ENCODE measurements at places on chromosomes 6 and 20.

DNA sequence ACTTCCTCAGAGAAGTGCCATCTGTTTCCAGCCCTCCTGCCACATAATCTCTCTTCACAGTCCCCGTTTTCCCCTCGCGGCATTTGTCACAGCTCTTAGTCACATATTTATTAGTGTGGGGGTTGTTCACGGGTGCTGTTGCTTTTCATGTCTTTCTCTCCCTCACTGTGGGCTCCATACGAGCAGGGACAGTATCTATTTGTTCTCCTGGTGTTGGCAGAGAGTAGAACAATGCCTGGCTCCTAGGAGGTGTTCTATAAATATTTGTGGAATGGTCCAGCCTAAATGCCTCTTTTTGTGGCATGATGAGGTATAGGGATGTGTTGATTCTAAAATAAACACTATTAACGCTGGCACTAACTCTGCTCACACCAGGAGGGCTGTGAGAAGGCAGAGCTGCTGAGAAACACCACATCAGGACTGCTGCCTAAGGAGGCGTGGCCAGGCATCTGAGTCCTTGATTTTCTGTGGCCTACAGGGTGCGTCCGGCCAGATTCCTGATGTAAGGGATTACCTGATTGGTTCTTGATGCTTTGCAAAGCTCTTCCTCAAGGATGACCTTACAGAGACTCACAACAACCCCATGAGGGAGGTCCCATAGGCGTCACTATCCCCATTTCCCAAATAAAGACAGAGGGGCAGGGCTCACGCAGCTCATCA is 219.8 kb upstream of the ARID1B start:
- H3K4me1 ChIP-seq, result peaks cover 5% of the 10 kb centered on the region
- no peaks in the 10 kb centered on the region for H3K27me3 ChIP-seq

DNA sequence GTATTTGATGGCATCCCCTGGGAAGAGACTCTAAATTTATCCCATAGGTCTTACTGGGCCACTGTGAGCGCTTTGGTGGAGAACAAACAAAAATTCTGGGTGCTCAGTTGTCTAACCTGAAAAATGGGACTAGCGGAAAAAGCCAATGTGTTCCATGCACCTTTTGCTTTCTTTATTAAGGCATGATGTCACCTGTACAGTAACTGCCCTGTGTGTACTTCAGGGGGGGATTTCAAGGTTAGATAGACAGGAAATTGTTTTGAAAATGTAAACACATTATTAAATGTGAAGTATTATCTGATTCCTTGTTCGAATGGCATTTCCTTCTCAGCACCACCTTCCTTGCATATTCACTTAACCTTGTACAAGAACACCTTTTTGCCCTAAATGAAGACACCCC is 1.2 kb upstream of the EDN1 start:
- peaks cover 32% of the 10 kb centered on the region for H3K27me3 ChIP-seq
- H3K27ac ChIP-seq, result no peak overlapping the region
- H3K36me3 ChIP-seq, result no peaks in the 10 kb centered on the region
- no peak for DNase-seq
- H3K4me1 ChIP-seq, result peaks cover 22% of the 10 kb centered on the region

DNA sequence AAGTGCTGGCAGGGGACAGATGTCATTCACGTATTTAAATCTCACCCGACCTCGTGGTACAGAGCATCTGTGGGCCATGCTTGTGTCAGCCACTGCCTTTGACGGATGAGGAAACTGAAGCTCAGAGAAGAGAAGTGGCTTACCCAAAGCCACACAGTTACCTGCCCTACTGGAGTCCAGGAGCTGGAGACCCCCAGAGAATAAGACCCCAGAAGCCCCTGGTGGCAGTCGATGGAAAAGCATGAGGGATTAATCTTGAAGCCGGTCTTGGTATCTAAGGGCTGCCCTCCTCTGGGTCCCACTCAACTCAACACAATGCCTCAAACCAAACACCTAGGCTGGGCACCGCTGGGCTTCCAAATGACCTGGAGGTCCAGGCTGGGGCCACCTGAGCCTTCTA is 83.1 kb downstream of the GRM4 start:
- no peak overlapping the region for H3K4me3 ChIP-seq
- H3K27me3 ChIP-seq, result peaks cover 3% of the 10 kb centered on the region
- no peak for DNase-seq
- H3K27ac ChIP-seq, result no peak overlapping the region

DNA sequence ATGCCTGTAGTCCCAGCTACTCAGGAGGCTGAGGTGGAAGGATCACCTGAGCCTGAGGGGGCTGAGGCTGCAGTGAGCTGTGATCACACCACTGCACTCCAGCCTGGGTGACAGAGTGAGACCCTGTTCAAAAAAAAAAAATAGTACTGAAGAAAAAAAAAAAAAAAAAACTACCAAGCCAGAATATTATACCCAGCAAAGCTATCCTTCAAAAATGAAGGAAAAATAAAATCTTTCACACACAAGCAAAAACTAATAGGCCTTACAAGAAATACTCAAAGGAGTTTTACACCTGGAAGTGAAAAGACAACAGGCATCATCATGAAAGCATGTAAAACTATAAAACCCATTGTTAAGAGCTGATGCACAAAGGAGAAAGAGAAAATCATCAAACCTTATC is 37.5 kb upstream of the SRSF6 start:
- H3K36me3 ChIP-seq, result no peaks in the 10 kb centered on the region
- H3K4me1 ChIP-seq, result no peaks in the 10 kb centered on the region
- no peak overlapping the region for H3K27ac ChIP-seq
- H3K27me3 ChIP-seq, result no peaks in the 10 kb centered on the region

GRCh38 chr6:27861276-27861840 is 50.8 kb downstream of the OR2B2 start:
- no peaks in the 10 kb centered on the region for H3K27me3 ChIP-seq

GRCh38 chr20:53224851-53225250 is 252.7 kb downstream of the TSHZ2 start:
- no peaks in the 10 kb centered on the region for H3K4me1 ChIP-seq
- no peak overlapping the region for H3K27ac ChIP-seq
- no peaks in the 10 kb centered on the region for H3K36me3 ChIP-seq
- no peak overlapping the region for H3K4me3 ChIP-seq
- H3K27me3 ChIP-seq, result no peaks in the 10 kb centered on the region
- no peak for DNase-seq

DNA sequence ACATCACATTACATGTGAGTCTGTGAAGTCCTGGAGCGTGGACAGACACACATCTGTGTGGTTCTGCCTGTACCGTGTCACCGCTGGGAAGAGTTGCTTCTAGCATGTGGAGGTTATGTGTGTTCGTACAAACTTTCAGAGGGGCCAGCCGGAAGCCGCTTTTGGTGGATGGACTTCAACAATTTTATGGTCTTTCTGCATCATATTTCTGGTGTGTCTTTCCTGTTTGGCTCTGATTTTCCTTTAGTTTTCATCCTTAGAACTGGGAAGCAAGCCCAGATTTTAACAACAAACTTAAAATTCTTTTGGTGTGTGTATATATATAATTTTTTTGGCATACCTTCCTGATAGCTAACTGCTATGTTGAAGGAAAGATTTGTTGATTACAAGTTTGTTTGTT is 71.2 kb downstream of the TIAM2 start:
- no peak for DNase-seq
- H3K4me1 ChIP-seq, result peaks cover 10% of the 10 kb centered on the region
- no peaks in the 10 kb centered on the region for H3K36me3 ChIP-seq
- H3K27ac ChIP-seq, result no peak overlapping the region
- no peak overlapping the region for H3K4me3 ChIP-seq
- H3K27me3 ChIP-seq, result no peaks in the 10 kb centered on the region

DNA sequence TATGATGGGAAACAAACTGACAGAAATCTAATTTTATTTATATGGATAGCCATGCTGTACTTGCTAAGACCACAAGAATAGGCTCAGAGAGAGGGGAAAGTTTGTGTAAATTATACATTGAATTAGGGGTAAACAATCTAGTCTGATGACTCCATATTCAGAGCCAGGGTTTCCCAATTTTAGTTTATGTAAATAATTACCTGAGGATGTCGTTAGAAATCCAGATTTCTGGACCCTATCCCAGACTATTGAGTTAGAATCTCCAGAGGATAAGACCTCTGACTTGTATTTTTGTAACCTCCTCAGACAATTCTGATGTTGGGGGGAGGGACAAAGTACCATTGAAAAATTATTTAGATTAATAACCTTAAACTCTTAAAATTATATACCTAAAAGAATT is 18.3 kb downstream of the ACSS2 start:
- no peaks in the 10 kb centered on the region for H3K36me3 ChIP-seq
- no peaks in the 10 kb centered on the region for H3K27me3 ChIP-seq
- H3K4me3 ChIP-seq, result no peak overlapping the region
- DNase-seq, result no peak
- no peaks in the 10 kb centered on the region for H3K4me1 ChIP-seq
- H3K27ac ChIP-seq, result no peak overlapping the region

DNA sequence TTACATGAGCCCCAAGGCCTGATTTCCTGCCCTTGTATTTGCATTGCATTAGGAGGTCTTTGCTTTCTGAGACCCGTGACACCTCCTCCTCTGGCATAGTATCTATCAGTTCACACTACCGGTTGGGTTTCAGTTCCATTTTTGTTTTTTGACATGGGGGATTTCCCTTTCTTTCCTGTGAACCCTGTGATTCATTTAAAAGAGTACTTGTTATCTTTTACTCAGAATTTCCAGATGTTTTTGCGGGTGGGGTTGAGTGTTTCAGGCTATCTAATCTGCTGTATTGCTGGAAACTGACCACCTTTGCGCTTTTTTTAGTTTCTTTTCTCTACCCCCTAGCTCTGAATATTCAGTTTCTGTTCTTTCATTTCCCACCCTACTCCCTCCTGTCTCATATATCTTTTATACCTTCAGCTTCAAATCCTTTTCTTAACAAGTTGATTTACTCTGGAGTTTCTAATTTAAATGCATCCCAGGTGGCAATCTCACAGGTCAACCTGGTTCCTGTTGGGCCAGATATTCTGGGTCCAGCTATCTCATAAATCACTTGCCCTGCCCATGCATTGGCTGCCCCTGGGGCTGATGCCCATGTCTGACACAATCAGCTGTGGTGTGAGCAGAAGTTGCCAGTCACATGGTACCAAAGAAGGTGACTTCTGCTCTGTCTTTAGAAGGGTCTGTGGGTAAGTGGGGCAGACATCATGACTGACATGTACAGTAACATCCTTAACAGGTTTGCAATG is 14.3 kb upstream of the NCOA3 start:
- no peak overlapping the region for H3K4me3 ChIP-seq
- no peak for DNase-seq
- no peaks in the 10 kb centered on the region for H3K4me1 ChIP-seq
- no peaks in the 10 kb centered on the region for H3K36me3 ChIP-seq

GRCh38 chr20:38590676-38591473 is 9.9 kb downstream of the ADIG start:
- H3K4me1 ChIP-seq, result peaks cover 6% of the 10 kb centered on the region
- peak; percentile 33 for DNase-seq
- no peaks in the 10 kb centered on the region for H3K36me3 ChIP-seq
- H3K27ac ChIP-seq, result no peak overlapping the region
- no peak overlapping the region for H3K4me3 ChIP-seq
- H3K27me3 ChIP-seq, result no peaks in the 10 kb centered on the region

- no peaks in the 10 kb centered on the region for H3K4me1 ChIP-seq
- H3K27me3 ChIP-seq, result no peaks in the 10 kb centered on the region
- H3K27ac ChIP-seq, result no peak overlapping the region
- peaks cover 28% of the 10 kb centered on the region for H3K36me3 ChIP-seq
These were observed 24.6 kb downstream of the POLH start for GRCh38 chr6:43600595-43600994.

DNA sequence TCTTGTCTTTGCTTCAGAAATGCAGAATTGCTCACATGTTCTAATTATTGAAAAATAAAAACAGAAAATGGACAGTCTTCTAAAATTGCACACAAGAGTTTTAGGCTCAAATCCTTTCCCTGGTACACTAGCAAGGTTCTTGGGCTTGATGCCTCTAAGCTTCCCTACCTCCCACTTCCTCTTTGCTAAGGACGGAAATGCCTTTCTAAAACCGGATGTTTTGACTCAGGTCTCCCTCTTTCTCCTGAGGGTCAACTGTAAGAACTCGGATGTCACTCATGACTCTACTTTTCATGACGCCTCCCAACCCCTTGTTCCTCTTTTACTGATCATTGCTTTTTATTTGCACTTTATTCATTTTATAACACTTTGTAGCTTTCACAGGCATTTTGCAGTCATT is 613.5 kb downstream of the C6orf118 start:
- no peak for DNase-seq
- H3K4me3 ChIP-seq, result no peak overlapping the region
- H3K36me3 ChIP-seq, result no peaks in the 10 kb centered on the region

- DNase-seq, result no peak
- H3K4me3 ChIP-seq, result no peak overlapping the region
- no peaks in the 10 kb centered on the region for H3K4me1 ChIP-seq
- no peak overlapping the region for H3K27ac ChIP-seq
- H3K36me3 ChIP-seq, result no peaks in the 10 kb centered on the region
These were observed 292.1 kb downstream of the ADGB start for GRCh38 chr6:146890644-146891434.

GRCh38 chr6:149854532-149854931 is 9.6 kb downstream of the LRP11 start:
- H3K4me1 ChIP-seq, result no peaks in the 10 kb centered on the region
- H3K4me3 ChIP-seq, result no peak overlapping the region
- H3K36me3 ChIP-seq, result peaks cover 4% of the 10 kb centered on the region
- no peak overlapping the region for H3K27ac ChIP-seq
- no peak for DNase-seq

DNA sequence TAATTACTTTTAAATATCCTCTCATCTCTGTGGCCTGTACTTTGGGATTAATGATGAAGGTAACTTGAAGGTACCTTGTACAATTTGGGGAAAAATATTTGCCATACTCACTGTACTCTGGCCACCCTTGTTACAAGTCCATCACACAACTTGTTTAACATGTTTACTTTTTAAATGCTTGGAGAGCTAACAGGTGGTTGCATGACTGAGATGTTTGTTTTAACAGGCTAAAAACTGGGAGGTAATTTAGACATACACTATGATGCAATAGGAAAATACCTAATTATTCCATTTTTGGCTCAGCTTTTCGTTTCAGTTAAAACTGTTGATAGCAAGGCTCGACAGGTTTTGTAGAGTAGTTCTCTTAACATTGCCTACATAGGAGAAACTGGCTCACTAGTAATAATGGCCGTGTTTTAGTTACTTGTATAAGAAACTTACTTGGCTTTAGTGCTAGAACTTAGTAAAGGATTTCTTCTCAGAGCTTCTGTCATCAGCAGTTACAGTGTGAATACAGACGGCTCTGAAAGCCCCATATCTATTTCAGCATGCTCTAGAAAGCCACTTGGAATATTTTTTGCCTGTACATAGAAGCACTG is 489.8 kb upstream of the SOX4 start:
- H3K4me3 ChIP-seq, result no peak overlapping the region
- H3K27me3 ChIP-seq, result no peaks in the 10 kb centered on the region
- H3K27ac ChIP-seq, result no peak overlapping the region
- no peaks in the 10 kb centered on the region for H3K36me3 ChIP-seq
- no peak for DNase-seq

GRCh38 chr20:7829776-7830175 is 110.5 kb downstream of the HAO1 start:
- H3K4me3 ChIP-seq, result no peak overlapping the region
- no peaks in the 10 kb centered on the region for H3K36me3 ChIP-seq
- DNase-seq, result no peak
- H3K4me1 ChIP-seq, result no peaks in the 10 kb centered on the region
- no peak overlapping the region for H3K27ac ChIP-seq
